ENCODE measurements at places on chromosomes 16 and 17.

- DNase-seq: no peak
Observed at GRCh38 chr17:66443166-66443565, 140.8 kb downstream of the PRKCA start.

GRCh38 chr16:65235339-65236177 is 113.7 kb upstream of the CDH11 start:
- no peak for DNase-seq

- DNase-seq: no peak
Observed at GRCh38 chr17:77140878-77141767, at the start of gene SEC14L1. Gene SEC14L1 (plus strand): TSS chr17:77140969. CDS start chr17:77143597, 2,628 bp downstream.

- no peak for DNase-seq
Observed at GRCh38 chr16:64507240-64508024, 614.4 kb downstream of the CDH11 start.

DNA sequence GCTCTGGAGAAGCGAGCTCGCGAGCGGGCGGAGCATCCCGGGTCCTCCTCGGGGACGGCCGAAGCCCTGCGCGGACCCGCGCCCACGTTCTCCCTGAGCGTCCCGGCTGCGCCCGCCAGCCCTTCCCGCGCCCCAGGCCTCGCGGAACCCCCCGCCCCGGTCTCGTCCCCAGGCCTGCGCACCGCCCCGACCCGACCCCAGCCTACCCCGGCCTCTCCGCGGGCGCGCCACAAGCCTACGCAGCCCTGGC is 159 bp downstream of the USP36 start:
- DNase-seq: no peak

GRCh38 chr17:36919407-36919968 is 17.8 kb upstream of the LHX1 start:
- DNase-seq: no peak

- no peak for DNase-seq
Observed at GRCh38 chr16:84047206-84047605, 4.6 kb upstream of the SLC38A8 start.

GRCh38 chr17:21001813-21002221 is 41.0 kb downstream of the USP22 start:
- DNase-seq: no peak

- DNase-seq: no peak
Observed at GRCh38 chr16:87490096-87490798, 2.6 kb downstream of the ZCCHC14 start.

GRCh38 chr16:73365016-73365551 is 317.2 kb upstream of the ZFHX3 start:
- peak; percentile 93 for DNase-seq

DNA sequence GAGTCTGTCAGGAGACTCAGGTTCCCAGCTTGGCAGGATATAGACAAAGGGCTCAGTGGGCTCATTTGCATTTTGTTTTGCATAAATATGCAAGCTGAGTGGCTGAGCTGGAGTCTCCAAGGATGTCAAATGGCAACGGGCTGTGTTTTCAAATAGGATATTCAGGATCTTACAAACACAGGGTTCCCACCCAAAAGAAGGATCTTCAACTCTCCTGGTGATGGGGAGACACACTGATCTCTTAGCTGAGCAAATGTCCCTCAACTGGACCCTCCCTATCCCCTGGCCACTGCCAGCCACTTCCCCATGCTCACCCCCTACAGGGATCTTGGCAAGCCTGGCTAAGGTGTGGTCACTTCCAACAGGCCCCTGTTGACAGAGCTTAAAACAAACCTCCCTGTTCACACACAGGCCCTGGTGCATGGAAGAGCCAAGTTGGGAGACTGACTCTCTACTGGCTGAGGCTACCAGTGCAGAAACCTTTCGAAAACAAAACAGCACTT is 61.6 kb downstream of the SOX9 start:
- DNase-seq: no peak

DNA sequence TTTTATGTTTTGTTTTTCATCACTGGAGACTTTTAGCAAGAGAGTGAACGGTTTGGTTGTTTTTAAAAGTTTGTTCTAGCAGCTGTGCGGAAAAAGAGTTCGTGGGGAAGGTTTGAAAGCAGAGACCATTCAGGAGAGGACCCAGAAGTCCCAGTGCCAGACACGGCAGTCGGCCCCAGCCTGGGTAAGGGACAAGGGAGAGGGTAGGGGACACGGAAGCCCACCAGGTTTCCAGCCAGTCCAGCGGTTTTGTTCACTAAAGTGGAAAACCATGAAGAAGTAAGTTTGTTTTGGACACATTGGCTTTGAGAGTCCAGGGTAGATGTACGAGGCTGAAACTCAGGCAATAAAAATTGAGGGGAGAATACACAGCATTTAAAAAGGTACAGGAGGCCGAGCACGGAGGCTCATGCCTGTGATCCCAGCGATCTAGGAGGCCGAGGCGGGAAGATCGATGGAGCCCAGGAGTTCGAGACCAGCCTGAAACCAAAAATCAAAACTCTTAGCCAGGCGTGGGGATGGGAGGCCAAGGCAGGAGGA is 56.8 kb upstream of the RPH3AL start:
- DNase-seq: no peak

GRCh38 chr17:81720267-81721071 is 8.4 kb downstream of the SLC25A10 start:
- DNase-seq: no peak

DNA sequence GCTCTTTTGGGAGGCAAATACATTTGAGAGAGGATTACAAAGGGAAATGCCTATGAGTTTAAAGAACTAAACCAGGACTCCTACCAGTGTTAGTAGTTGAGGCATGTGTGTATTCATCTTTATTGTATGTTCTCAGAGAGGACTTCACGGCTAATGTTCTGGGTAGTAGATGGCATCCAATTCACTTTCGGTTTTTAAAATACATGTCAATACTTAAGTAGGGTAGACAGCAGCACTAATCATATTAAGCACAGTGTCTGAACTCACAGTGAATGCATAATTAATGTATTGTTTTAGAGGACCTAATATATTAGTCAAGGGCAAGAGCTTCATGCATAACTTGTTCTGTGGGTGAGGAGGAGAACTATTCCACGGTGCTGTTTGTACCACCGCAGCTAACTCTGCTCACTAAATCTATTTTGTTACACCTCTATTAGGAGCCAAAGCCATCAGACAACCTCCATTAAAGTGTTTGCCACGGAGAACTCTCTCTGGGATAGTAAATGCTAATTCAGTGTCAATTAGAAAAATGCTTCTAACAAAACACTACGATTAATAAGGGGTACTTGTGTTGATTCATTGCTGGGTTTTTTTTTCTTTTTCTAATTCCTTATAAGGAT is 56.3 kb downstream of the COX10 start:
- DNase-seq: no peak

GRCh38 chr16:50902457-50902856 is 160.6 kb downstream of the CYLD start:
- no peak for DNase-seq

GRCh38 chr17:39225308-39225958 is at the start of gene STAC2:
Gene STAC2 (minus strand): TSS chr17:39225945. CDS start chr17:39225502, 443 bp downstream.
- no peak for DNase-seq

DNA sequence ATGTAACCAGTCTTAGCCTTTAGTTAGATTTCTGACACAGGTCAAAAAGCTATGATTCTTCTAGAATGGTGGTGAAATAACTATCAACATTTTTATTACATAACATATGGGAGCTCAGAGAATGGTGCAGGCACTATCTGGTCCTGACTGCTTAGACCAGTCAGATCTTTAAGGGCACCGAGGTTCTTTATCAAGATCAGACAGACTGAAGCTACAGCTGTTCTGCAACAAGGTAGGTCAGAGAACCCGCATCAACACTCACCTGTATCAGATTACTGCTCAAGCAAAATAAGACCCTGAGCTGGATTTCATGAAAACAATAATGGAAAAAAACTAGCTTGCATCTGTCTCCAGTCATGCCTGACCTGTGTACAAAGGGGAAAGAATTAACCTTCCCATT is 160.4 kb downstream of the KCNJ2 start:
- DNase-seq: peak; percentile 96

- peak; percentile 45 for DNase-seq
Observed at GRCh38 chr17:700504-701094, 14.0 kb downstream of the VPS53 start.

DNA sequence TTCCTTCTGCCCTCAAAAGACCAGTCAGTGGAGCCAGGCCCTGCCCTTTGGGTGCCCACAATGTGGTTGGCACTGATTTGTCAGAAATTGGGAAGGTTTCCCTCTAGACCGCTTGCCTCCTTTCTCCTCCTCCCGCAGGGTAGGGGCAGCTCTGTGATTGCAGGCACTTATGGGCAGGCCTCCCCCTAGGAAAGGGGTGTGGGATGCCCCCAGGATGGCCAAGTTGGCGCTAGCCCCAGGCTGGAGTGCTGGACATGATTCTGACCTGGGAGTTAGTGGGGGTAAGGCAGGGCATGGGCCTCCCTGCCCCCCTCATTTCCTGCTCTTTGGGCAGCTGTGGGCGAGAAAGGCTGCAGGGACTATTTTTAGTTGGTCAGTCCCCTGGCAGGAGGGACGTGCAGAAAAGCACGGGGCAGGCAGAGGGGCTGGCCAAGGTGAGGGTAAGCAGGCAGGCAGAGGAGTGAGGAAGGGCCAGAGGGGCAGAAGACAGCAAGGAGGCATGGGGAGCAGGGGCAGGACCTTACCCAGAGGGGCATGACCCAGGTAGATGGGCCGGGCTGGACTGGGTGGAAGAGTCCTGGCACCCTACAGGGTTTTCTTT is 3.3 kb downstream of the RARA start:
- no peak for DNase-seq

DNA sequence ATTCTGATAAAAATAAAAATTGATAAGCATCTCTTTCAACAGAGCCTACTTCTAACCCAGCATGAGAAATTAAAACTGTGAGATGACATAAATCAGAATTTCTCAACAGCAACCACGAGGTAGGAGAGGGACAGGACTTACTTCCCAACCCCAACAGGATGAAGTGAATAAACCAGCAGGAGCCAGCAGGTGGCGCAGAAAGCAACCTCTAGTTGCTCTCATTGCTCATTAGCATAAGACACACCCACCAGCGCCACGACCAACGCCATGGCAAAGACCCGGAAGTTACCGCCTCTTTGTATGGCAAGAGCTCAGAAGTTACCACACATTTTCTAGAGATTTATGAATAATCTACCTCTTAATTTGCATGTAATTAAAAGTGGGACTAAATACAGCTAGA is 189.4 kb upstream of the CDH8 start:
- DNase-seq: peak; percentile 70

DNA sequence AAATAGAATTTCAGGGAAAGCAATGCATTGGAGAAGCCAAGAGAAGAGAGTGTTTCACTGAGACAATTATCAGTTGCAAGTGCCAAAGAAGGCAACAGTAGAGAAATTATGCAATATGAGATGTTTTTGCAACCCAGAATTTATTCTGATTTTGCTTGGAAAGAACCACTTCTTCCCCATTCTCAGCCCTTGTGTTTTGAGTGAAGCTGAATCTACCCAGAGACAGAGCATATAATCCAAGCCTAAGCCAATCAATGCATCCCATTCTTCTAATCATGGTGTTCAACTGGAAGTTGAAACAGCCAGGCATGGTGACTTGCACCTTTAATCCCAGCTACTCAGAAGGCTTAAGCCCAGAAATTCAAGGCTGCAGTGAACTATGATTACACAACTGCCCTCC is 6.9 kb upstream of the SCNN1G start:
- no peak for DNase-seq

GRCh38 chr17:45155029-45155428 is 6.6 kb upstream of the HEXIM2 start:
- no peak for DNase-seq

DNA sequence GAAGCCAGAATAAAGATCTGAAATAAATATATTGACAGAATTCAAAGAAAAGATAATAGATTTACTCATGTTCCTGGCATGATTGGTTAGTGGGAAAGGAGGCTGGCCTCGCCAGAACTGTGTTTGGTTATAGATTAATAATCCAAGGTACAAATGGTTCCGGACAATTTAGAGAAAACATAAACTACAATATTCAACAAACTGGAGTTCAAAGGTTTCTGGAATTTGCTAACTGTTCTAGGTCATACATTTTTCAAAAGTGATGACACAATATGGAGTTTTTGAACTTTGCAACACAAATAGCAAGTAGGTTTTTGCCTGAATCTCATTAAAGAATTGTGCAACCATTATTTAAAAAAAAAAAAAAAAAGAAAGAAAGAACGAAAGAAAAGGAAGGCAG is 251.7 kb upstream of the SALL1 start:
- DNase-seq: no peak

All from NCI-H2171 treated with DMSO at 0.1 percent for 48 hours (cell line).